ENCODE measurements at places on chromosomes 11 and 22.

DNA sequence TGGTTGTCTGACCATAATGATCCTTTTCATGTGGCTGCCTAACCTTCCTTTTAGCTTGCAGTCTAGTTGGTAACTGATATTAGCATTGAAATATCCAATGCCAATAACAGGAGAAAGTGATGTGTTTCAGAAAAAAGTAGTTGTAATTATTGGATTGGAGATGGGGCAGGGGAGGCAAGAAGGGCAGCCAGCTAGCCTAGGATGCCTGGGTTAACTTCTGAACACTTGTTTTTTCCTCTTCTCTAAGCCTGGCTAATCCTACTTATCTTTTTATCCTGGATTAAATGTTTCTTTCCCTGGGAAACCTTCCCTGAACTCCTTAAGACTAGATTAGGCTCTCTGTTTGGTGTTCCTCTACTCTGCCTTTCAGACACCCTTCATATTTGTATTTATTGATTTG is 380.2 kb downstream of the TMEM135 start:
- no peak for DNase-seq

- no peak for DNase-seq
These were observed 137.3 kb upstream of the SORL1-AS1 start for GRCh38 chr11:121589946-121590537.

DNA sequence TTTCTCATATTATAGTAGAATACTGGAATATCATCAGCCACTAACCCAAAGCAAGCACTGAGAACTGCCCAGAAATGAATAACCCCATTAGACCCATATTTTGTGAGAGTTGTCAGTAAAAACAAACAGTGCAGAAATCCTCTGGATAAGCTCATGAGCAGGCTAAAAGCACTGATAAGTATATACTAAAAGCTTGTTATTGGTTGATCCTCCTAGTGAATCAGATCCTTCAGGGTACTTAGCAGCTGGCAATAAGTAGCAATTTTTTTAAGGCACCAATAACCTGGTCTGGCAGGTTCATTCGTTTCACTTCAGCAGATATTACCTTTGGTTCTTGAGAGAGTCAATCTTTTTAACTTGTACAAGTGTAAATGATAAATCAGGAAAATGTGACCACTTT is 1.2 kb downstream of the NOX4 start:
- DNase-seq: no peak

DNA sequence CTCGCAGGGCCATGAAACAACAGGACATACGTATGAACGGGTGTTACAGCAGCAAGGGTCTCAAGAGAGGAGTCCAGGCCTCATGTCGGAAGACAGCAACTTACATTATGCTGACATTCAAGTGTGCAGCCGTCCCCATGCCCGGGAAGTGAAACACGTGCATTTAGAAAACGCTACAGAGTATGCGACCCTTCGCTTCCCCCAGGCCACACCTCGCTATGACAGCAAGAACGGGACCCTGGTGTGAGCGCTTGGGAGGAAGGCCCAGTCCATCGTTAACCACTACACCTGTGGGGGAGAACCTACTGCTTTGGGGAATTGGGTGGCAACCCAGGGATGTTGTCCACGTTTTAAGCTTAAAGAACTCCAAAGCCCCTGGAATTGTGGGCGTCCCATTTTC is 7.2 kb downstream of the C11orf52 start:
- DNase-seq: no peak

DNA sequence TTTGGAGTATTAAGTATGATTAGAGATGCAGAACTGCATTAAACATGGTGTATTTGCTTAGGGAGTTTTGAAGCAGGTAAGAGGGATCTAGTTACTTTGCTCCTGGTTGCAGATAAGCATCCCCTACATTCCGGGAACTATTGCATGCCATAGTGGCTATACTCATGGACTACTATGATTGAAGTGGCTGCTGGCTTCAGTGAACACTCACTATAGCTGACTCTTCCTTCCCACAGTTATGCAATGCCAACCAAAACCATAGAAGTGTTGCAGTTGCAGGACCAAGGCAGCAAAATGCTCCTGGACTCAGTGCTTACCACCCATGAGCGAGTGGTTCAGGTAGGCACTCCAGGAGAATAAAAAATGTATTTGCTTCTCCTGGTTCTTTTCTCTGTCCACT is 17.0 kb downstream of the COA4 start:
- DNase-seq: no peak

DNA sequence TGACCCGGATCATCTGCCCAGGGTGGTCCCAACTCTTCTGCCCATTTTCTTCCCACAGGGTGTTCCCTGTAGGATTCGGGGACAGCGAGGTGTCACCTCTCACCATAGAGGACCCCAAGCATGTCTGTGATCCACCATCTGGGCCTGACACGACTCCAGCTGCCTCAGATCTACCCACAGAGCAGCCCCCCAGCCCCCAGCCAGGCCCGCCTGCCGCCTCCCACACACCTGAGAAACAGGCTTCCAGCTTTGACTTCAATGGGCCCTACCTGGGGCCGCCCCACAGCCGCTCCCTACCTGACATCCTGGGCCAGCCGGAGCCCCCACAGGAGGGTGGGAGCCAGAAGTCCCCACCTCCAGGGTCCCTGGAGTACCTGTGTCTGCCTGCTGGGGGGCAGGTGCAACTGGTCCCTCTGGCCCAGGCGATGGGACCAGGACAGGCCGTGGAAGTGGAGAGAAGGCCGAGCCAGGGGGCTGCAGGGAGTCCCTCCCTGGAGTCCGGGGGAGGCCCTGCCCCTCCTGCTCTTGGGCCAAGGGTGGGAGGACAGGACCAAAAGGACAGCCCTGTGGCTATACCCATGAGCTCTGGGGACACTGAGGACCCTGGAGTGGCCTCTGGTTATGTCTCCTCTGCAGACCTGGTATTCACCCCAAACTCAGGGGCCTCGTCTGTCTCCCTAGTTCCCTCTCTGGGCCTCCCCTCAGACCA is 24.0 kb downstream of the CSF2RB start:
- no peak for DNase-seq

DNA sequence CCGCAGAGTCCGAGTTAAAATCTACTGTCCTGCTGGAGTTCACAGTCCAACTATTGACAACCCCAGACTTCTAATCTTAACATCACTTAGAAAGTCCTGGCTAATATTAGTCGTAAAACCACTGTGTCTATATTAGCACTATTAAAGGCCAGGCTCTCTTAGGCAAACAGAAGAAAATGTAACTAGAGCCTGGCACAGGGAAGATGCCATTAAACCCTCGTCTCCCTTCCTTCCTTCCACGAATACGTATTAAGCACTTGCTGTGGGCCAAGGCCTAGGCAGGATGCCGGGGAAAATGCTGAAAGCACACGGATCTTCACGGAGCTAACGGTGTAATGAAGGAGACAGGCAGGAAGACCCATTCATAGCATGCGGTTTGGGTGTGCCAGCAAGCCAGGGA is 81.5 kb upstream of the LMO1 start:
- DNase-seq: no peak

DNA sequence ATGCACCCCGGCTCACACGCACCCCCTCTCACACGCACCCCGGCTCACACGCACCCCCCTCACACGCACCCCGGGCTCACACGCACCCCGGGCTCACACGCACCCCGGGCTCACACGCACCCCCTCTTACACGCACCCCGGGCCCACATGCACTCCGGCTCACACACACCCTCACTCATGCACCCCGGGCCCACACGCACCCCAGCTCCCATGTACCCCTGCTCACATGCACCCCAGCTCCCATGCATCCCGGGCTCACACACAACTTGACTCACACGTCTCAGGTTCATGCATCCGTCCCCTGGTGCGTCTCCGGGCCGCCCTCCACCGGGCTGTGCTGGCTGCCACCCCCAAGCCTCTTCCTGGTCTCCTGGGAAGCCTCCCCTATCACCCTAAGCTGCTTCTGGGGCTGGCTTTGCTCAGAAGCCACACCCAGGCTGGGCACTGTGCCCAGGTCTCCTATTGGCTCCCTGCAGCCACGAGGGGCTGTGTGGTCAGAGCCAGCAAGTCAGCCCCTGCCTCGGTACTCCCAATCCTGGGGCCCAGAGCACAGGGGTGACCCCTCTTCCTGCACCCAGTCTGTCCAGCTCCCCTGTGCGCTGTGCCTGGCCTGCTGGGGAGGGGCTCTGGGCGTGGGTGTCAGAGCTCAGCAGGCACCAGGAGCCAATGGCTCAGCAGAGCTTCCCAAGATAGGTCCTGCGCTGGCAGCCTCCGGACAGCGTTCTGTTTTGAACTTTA is 16.9 kb downstream of the TSPAN4 start:
- DNase-seq: no peak

- DNase-seq: no peak
These were observed 306.8 kb downstream of the TBC1D22A start for GRCh38 chr22:47069270-47069669.

- no peak for DNase-seq
These were observed 156.0 kb upstream of the SOX6 start for GRCh38 chr11:16512198-16512898.

GRCh38 chr11:79077702-79078330 is 363.0 kb downstream of the TENM4 start:
- no peak for DNase-seq

- no peak for DNase-seq
These were observed 642 bp upstream of the C11orf58 start for GRCh38 chr11:16737818-16738192.

- DNase-seq: peak; percentile 50
These were observed at the start of gene SMCO4 for GRCh38 chr11:93543292-93543977. SMCO4 (minus strand) TSS chr11:93543391; CDS start chr11:93479189, 64,202 bp downstream.

- DNase-seq: peak; percentile 16
These were observed 21.8 kb downstream of the DCUN1D5 start for GRCh38 chr11:103070142-103070541.

GRCh38 chr11:78438298-78438975 is 20.8 kb upstream of the GAB2 start:
- no peak for DNase-seq

- no peak for DNase-seq
These were observed 167.0 kb upstream of the NECTIN1 start for GRCh38 chr11:119895981-119896380.

- no peak for DNase-seq
These were observed 13.4 kb upstream of the MUC5B start for GRCh38 chr11:1209371-1210057.

DNA sequence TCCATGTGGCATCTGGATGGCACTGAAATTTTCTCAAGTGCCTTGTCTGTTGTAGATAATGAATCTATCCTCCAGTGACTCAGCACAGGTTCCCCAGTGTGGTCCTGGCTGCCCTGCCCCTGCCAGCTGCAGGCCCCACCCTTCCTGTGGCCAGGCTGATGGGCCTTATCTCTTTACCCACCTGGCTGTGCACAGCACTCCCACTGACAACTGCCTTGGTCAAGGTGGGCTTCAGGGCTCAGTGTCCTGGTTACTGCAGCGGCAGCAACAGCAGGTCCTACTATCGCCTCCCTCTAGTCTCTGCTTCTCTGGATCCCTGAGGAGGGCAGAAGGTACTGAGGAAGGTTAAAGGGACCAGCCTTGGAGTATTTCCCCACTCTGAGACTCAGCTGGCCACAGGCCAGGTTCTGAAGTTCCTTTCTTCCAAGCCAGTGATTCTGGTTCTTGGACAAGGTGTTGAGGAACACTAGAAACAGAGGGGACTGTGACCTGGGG is 3.1 kb downstream of the HMBS start:
- DNase-seq: no peak

DNA sequence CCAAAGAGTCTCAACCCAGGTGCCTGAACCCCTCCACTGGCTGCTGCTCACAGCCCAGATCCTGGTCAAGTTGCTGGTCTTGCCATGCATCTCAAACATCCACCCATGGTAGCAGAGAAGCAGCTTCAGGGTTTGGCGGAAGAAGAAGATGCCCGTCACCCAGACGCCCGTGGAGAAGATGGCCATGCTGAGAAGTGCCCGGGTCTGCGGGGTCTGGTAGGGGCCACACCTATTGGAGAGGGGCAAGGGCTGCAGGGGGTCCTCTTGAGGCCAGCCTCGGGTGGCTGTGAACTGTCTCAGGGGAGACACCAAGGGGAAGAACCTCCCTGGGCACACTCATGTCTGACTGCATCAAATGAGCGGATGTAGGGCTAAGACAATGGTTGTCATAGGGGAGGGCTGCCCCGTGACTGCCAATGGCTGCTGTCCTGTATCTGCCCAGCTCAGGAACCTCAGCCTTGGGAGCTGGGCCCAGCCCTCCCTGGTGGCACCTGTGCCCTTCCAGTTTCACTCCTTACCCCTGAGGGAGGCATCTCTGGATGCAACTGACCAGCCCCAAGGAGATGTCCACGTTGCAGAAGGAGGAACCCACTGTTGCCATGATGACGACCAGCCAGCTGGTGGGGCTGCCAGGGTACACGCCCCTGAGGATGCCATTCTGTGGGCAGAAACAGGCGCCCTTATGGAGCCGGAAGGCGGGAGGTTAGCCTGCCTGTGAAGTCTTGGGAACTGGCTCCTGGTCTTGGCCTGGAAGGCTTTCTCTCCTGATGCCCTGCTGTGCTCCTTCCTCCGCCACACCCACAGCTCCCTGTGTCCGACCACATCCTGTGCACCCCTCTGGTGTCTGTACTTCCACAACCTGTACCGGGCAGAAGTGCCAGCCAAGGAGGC is 1.2 kb downstream of the CPT1B start:
- DNase-seq: no peak

DNA sequence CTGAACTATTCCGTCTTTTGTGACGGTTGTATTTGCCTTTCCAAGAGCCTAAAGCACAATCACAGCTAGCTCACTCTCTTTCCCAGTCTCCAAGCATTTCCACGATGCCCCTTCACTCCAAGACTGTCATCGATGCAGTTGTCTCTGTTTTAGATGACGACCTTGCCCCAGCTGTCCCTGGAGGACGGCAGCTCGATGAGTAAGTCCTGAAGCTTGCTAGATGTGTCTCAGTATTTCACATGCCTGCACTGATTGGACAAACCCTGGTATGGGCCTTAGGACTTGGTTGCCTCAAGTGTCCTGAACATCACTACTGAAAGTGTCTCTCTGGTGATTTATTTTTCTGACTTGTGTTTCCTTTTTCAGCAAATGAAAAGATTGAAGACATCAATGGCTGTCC is 129.9 kb downstream of the NAV2 start:
- DNase-seq: no peak

DNA sequence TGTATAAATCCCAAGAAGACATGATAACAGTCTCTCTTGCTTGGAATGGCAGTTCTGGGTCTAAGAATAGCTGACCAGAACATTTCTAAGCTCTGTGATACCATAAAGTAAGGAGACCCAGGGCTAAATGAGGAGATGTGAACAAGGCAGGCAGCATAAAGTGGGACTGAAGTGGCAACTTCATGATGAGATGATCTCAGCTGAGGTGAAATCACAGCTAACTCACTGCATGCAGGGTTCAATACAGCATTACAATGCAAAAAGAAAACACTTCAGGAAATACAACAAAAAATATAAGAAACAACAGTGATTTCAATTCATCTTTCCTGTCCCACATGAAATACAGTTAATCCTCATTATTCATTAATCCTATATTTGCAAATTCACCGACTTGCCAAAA is 44.6 kb downstream of the MRE11 start:
- DNase-seq: no peak

- no peak for DNase-seq
These were observed 20.4 kb upstream of the EHF start for GRCh38 chr11:34600339-34601084.

GRCh38 chr11:121464352-121464946 is 11.7 kb upstream of the SORL1-AS1 start:
- DNase-seq: peak; percentile 72

- DNase-seq: no peak
These were observed 20.6 kb upstream of the SYT7 start for GRCh38 chr11:61601512-61601911.

All from T-helper 2 cell (primary cell).